ENCODE measurements at places on chromosomes 1 and 21.

- DNase-seq: no peak
Measured at GRCh38 chr1:117069220-117069844, 9.2 kb downstream of the TTF2 start.

- no peak for DNase-seq
Measured at GRCh38 chr21:27771938-27772483, 805.1 kb upstream of the ADAMTS5 start.

DNA sequence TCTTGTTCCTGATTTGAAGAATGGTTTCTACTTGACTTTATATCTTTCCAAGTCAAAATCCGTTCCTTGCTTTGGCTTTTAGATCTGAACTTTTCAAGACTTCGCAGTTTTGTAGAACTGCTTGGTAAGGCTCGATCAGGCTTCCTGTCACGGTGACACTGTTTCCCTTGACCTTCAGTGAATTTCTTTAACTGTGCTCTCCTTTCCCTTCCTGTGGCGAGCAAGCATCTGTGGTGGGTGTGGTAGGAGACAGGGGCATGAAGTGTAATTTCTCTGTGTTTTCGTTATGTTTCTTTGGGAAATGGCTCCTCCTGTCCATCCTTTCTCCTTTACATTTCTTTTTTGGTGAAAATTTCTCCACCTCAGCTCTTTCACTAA, 10.4 kb downstream of the STYXL2 start:
- DNase-seq: no peak

DNA sequence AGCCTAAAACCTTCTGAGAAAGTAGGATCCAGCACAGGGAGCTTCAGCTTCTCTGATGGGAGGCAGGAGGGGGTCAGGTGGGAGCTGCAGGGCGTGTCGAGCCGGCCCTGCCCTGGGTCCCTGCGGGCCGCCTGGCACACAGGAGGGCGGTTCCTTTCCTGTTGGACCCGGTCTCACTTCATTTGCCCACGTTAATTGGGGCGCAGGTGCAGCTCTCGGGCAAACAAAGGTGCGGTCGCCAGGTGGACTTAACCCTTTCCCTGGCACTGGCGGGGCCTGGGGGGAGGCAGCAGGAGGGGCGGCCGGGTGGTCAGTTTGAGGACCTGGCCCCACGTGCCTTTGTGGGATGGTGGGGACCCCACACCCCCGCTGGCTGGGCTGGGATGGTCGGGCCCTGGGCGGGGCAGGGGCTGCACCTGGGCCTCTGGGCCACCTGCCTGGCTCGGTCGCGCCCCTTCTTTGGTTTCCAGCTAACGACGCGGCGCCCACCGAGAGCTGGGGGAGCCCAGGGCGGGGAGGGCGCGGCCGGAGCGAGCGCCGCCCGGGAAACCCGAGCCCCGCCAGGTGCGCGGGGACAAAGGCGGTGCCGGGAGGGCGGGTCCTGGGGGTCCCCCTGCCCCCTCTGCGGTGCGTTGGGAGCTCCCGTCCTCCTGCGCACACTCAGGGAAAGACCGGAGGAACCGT, 20.8 kb upstream of the C1orf159 start:
- DNase-seq: no peak

DNA sequence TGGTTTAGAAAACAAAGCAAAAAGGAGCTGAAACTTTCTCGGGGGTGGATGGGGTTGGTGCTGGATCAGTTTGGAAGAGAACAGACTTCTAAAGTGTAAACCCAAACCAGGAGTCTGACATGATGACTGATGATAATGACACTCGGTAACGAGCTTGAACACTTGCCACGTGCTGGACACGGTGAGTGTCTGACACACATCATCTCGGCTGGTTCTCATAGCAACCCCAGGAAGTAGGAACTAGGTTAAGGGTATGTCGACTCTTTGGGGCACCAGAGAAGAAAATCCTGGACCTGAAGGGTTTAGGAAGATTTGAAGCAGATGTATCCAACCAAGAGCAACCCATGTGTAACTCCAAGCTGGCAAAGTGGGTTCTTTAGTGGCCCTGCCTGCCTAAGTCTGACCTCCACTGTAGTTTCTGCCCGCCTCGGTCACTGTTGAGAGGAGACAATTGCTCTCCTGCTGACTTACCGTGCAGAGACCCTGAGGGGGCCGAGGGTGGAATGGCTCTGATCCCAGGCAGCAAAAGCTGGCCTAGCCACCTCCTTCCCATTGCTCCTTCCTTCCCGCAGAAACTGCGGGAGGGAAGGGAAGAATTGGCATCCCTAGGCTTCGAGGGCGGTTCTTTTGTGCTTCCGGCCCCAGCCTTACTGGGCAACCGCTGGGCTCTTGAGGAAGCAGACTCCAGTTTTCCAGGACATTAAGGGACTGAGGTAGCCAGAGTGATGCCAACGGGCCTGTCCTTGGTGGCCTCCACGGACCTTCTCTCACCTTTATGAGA, 156.0 kb downstream of the TOMM20 start:
- DNase-seq: no peak

DNA sequence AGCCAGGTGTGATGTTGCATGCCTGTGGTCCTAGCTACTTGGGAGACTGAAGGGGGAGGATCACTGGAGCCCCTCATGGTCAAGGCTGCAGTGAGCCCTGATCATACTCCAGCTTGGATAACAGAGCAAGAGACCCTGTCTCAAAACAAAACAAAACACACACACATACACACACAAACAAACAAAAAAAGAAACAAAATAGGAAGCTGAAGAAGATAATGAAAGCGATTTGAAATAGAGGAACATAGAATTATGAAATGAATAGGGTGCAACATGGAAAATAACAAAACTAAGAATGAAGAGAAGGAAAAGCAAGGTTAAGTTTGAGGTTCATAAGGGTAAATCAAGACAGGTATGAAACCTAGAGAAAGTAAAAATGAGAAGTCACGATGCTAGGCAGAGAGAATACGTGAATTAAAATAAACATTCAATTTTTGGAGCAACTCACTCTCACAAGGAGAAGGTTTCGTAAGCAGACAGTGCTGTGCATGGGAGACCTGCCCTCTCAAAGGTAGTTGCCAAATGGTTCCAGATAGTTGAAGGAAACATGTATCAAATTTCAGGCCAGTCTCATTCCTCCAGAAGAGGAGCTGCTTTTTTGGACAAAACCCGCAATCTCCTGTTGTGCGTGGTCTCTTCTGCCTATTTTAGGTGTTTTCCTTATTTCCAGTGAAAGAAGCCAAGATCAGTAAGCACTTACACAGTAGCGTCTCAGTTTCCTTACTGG, 3.3 kb downstream of the CD46 start:
- DNase-seq: no peak

DNA sequence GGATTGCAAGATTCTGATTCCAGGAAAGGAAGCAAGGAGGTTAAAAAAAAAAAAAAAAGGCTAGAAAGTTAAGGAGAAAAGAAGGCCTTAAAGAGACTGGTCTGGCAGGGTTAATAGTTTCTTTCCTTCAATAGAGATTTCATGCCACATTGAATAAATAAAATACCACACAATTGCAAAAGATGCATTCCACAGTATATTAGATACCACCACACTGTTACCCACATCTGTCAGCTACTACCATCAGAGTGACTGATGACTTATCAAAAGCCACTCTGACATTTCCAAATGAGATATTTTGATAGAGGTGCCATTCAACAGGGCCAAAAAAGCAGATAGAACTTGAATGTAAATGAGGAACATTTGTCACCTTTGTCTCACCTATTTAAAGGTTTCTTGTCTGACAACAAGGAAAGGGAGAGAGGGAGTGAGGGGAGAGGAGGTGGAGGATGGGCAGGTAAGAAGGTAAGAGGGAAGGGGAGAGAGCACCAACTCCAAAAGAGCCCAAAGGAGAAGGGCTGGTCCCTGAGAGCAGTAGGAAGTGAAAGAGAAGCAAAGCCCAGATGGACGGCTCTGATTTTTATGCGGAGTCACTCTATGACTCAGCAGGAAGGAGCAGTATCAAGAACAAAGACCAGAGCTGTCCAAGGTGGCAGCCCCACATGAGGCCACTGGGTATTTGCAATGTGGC, 38.3 kb downstream of the LRRN2 start:
- DNase-seq: peak; percentile 57

DNA sequence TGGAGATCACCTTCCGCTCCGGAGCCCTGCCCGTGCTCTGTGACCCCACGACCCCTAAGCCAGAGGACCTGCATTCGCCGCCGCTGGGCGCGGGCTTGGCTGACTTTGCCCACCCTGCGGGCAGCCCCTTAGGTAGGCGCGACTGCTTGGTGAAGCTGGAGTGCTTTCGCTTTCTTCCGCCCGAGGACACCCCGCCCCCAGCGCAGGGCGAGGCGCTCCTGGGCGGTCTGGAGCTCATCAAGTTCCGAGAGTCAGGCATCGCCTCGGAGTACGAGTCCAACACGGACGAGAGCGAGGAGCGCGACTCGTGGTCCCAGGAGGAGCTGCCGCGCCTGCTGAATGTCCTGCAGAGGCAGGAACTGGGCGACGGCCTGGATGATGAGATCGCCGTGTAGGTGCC, 9.6 kb downstream of the SPATA46 start:
- DNase-seq: no peak

DNA sequence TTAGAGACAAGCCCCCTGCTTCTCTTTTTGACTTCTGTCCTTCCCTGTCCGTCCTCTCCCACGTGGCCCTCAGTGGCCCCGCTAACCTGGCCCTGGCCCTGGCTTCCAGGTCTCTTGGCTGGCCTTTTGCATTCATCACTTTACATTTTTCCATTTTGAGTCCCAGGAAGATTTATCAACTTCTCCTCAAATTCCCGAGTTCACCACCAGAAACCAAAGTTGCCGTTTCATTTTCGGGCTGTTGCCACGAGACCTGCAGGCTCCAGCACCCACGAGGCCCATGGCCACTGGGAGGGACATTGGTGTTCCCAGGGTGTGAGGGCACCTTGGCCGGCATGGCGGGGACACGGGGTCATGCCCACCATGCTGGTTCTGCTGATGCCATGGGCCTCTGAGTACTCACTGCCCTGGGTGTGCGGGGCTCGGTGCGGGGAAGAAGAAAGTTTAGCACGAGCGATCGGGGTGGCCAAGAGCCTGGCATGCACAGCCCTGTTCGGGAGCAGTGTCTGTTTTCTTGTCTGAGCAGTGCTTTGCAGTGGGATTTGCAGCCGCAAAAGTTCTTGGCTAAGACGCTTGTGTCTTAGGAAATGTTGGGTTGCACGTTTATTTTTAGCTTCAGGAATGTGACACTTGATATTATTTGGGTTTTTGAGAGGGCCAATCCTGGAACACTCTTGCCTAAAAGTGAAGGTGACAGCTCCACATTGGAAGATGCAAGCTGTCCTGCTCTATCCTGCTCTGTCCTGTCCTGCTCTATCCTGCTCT, 40.4 kb upstream of the ADARB1 start:
- DNase-seq: peak; percentile 63

DNA sequence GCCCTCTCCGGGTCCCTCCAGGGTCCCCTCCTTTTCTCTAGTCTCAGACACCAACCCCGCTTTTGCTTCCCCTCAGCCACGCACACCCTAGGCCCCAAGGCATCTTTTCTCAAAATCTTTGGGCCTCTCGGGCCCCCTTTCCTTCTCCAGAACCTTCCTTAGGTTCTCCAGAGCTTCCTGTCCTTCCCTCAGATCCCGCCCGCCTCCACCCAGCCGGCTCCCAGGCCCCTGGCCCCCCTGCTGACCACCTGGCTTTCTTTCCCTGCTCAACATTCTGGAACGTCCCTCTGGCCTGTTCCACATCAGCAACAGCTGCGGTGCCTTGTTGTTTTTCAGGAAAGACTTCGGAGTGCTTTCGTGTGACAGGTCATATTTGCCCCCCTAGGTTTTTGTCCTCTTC, 1.2 kb downstream of the ZDHHC18 start:
- DNase-seq: no peak

DNA sequence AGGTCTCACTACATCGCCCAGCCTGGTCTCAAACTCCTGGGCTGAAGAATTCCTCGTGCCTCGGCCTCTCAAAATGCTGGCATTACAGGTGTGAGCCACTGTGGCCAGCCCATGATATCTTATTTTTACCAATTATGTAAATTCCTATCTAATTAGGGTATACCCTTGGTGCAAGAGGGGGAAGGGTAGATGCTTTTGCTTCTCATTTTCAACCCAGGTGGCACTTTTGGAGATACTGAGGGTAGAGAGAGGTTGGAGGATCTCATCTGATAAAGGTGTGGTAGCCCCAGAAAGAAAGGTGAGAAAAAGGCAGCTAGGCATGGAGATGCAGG, 17.4 kb downstream of the ENSA start:
- DNase-seq: no peak

- DNase-seq: no peak
Measured at GRCh38 chr1:201890223-201890622, 1.5 kb downstream of the SHISA4 start.

DNA sequence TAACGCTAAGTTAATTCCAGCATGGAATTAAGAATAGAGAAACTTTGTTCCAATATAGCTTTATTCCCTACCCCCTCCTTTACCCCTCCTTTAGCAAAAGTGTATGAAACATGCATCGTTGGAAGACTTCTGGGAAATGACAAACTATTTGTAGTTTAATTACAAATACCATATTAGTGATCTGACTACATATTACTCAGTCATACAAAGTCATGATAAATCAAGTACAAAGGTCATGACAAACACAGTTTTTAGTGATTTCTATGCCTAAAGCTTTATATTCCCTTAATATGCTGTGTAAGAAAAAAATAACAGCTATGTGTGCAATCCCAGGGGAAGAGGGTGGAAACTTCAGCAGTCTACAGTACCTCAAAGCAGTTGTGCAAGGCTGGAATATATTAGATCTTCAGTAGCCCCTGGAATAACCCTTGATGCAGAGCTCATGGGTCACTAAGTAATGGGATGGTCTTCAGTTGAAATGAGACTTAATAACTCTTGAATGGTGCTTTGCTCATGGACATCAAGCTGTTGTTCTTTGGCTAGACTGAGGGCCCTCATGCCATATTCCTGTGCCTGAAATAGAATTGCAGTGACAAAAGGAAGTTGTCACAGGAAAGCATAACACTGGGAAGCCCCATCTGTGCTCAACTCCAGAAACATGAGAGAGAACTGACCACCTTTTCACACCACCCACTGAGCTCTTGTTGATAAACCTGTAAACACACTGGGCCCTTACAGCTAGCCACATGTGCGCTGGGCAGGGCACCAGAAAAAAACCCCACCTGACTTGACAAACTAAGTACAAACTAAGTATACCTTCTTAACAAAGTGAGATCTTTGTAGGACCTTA, 25.3 kb downstream of the ZMYND12 start:
- peak; percentile 11 for DNase-seq

- no peak for DNase-seq
Measured at GRCh38 chr1:15592285-15592684, 7.4 kb upstream of the AGMAT start.

DNA sequence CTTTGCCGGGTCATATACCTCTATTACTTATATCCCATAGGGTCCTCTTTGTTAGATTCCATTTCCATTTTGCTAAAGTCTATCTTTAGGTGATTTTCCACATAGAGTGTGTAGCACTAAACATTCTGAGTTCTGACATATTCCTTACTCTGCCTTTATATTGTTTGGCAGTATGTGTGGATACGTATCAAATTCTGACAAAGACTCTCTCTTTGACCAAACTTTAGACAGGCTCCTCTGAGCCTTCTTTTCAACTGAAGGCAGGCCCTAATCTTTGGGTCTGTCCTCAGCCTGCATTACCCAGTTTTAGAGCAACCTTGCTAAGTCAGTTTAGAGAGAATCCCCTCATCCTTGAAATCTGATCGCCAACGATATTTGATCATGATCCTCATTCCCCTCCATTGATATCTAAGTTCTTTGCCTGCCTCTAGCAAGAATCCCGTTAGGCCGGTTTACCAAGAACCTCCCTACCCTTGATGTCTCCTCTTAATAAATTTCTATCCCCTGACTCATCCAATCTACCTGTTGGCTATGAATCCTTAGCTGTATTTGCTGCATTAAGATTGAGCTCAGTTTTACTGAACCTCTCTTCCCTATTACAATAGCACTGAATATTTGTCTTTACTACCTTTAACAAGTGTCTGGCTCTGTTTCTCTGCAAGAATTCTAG, 10.4 kb upstream of the PPT1 start:
- no peak for DNase-seq

GRCh38 chr1:184010788-184011187, 26.7 kb downstream of the COLGALT2 start:
- DNase-seq: no peak
